Thymus (tissue), 14 donors: ENCODE measurements at places on chromosomes 11 and 22. TPM values are rescaled to one million over a fixed set of nuclear protein-coding genes. Genes with fewer than 3 reads are reported as not detected.

- DNase-seq = peak; percentile 90
Observed at GRCh38 chr11:75399344-75400145, at the start of gene RPS3. Gene RPS3 (plus strand): TSS chr11:75399518. CDS start chr11:75399548, 30 bp downstream.

GRCh38 chr11:123670081-123670480 is 15.7 kb upstream of the SCN3B start:
- DNase-seq = no peak

- DNase-seq = no peak
Observed at GRCh38 chr11:46421257-46421880, 29.8 kb upstream of the CHRM4 start.

DNA sequence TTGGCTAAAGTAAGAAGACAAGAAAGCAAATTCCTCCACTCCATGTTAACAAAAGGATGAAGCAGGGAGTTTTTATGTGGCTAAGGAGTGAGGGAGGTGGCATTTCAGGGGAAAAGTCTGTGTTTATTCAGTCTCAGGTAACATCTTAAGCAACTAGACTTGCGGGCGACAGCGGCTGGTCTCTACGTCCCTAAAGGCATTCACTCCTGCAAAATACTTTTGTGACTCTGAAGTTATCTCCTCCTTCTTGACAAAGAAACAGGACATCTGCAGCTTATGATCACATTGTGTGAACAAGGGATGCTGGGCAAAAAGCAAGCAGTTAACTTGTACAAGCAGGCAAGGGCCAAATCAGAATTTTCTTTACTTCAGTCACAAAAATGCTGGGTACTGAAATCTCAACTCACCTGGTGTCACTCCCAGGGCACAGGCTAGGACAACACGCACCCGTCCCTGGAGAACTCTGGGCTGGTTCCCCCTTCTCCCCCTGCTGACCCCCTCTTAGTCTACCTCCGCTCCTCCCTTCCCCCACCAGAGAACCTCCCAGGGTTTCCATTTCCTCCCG is 38.3 kb downstream of the IGLL5 start:
- DNase-seq = no peak

DNA sequence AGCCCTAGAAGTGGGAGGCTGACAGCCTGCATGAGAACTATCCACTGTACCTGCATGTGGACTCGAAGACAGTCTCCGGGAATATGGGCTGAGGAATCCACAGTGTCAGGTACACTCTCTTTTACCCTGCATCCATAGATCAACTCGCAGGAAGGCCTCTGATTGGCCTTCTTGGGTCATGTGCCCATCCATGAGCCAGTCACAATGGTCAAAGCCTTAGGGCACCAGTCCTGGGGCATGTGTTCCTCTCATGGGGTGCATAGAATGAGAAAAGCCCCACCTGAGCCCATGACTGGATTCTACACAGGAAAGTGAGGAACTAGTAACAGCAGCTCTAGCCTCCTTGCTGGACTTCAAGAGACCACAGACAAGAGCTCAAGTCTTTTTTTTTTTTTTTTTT is 10.6 kb downstream of the ART1 start:
- no peak for DNase-seq

GRCh38 chr11:12085371-12086251 is 24.8 kb upstream of the MICAL2 start:
- no peak for DNase-seq

GRCh38 chr11:18332891-18333290 is 10.5 kb downstream of the GTF2H1 start:
- no peak for DNase-seq

DNA sequence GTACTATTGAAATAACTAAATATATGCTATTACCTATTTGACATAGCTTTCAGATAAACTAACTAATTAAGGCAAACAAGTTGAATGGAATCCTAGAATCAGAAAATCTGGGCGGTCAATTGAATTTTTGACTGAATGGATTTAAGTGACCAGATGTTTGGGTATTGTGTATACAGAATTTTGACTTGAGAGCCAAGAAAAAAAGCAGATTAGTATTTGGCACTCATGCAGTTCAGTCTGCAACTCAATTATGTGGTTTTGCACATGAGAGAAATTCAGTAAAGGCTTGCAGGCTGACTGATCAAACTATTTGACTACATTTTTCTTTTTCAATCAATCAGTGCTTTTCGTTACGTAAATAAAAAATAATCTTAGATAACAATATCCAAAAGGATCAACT is 254.8 kb downstream of the GUCY1A2 start:
- no peak for DNase-seq

DNA sequence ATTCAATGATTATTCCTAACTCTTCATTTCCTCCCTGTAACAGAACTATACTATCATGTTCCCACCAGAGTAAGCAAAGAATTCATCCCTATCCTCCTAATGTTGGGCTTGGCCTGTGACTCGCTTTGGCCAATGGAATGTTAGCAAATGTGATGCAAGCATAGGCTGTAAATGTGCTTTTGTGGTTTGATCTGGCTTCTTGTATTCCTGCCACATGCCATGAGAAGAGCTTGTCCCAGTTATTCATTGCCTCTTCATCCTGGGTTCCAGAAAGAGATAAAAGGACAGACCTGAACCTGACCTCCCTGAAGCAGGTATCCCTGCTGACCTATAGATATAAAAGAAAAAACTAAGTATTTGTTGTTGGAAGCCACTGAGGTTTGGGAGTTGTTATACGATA is 51.0 kb downstream of the SYTL2 start:
- DNase-seq = no peak

DNA sequence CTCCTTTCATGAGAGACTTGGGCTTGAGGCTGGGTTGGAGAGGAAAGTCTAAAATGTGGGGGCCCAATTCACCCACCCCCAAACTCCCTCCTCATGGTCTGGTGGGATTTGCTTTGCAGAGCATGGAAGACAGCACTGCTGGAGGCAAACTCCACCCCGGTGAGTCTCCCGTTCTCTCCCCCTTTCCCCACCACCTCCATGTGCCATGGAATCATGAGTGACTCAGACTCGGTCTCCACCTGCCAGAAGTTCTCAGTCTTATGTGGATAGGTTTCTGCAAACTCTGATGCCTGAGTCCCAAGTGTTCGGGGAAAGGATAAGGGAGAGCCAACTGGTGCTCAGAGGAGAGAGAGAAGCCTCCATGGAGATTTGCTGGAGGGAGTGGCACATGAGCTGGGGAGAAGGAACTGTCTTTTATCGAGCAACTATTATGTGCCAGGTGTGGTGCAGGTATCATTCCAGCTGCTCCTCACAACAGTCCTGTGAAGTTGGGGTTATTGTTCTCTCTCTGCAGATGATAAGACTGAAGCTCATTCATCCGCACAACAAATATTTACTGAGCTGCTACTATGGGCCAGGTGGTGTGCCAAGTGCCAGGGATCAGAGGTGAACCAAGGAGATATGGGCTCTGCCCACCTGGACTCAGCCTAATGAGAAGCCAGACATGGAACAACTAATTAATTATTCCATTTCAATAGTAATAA is 6.6 kb downstream of the PLEKHB1 start:
- no peak for DNase-seq

- no peak for DNase-seq
Observed at GRCh38 chr11:57499413-57499982, 16.0 kb downstream of the SLC43A1 start.

DNA sequence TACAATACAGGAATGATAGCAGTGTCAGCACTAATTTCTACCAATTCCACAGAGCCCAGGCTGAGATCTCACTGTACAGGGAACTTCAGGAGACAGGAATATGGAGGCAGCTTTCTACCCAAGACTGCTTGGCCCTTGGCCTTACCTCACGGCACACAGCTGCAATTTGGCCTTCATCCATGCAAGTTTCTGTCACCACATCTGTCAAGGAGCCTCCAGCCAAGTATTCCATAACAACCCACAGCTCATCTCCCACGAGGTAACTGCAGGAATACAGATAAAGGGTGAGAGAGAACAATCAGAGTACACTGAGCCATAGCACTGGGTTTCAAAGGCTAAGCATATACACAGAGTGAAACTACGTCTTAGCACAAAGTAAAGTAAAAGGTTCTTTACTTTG is 39.0 kb upstream of the GDPD4 start:
- no peak for DNase-seq

OVCH2 gene
- not detected for total RNA-seq

PGA5 gene
- 0.19 TPM for total RNA-seq

CCDC157 gene
- 2.1 TPM for total RNA-seq
